Dermis blood vessel endothelial cell (primary cell): ENCODE measurements at places on chromosomes 6 and 20. TPM values are rescaled to one million over a fixed set of nuclear protein-coding genes. Genes with fewer than 3 reads are reported as not detected.

The SCGN gene
- total RNA-seq = 0.17 TPM in 1 of 2 replicates, not detected in the other

The TRERF1 gene
- total RNA-seq = 0.05 and 0.17 TPM in 2 replicates

The ALDH8A1 gene
- 0.37 and 0.51 TPM in 2 replicates for total RNA-seq

The RIPPLY2 gene
- total RNA-seq = 0.42 TPM in 1 of 2 replicates, not detected in the other

The BPIFB4 gene
- total RNA-seq = not detected in 2 replicates

The PTCHD4 gene
- 6.1 and 9.7 TPM in 2 replicates for total RNA-seq

The HLA-B gene
- 256 and 1,456 TPM in 2 replicates for total RNA-seq

- DNase-seq = no peak
Measured at GRCh38 chr6:124669713-124670480, 292.3 kb upstream of the RNF217 start.

GRCh38 chr20:41643504-41643938 lies 25.3 kb upstream of the CHD6 start:
- DNase-seq = peak; percentile 35

- no peak for DNase-seq
Measured at GRCh38 chr20:40491009-40491590, 197.9 kb downstream of the MAFB start.

DNA sequence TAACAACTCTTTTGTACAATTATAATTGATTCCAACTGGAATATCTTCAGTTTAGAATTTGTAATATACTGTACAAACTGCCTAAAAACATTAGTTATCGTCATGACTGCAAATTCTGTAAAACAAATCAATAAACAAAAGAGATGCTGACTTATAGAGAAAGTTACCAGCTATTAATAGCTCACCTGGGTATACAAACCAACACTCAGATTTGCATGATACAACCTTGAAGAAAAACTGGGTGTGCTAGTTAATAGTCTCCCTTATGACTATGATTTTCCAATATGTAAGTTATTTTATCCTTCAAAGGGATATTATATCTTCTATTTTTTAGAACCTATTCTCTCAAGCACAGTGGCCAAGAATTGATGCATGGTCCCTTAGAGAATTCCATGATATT lies 698.5 kb downstream of the FRK start:
- no peak for DNase-seq

DNA sequence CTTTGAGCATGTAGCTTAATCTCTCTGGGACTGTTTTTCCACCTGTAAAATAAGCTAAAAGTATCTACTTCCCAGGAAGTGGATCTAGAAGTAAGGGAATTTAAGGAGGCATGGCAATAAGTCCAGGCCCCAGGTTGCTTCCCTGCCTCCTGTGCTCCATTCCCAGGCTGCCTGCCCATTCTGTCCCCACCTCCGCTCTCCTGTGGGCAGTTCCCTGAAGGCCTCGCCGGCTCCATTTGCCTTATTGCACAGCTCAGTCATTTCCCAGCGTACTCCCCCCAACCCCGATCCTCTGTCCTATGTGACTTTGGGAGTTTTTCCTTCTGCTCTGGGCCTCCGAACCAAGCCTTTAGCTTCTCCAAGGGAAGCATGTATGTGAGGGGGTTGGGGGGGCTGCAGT lies 4.6 kb downstream of the SLC29A1 start:
- DNase-seq = no peak

DNA sequence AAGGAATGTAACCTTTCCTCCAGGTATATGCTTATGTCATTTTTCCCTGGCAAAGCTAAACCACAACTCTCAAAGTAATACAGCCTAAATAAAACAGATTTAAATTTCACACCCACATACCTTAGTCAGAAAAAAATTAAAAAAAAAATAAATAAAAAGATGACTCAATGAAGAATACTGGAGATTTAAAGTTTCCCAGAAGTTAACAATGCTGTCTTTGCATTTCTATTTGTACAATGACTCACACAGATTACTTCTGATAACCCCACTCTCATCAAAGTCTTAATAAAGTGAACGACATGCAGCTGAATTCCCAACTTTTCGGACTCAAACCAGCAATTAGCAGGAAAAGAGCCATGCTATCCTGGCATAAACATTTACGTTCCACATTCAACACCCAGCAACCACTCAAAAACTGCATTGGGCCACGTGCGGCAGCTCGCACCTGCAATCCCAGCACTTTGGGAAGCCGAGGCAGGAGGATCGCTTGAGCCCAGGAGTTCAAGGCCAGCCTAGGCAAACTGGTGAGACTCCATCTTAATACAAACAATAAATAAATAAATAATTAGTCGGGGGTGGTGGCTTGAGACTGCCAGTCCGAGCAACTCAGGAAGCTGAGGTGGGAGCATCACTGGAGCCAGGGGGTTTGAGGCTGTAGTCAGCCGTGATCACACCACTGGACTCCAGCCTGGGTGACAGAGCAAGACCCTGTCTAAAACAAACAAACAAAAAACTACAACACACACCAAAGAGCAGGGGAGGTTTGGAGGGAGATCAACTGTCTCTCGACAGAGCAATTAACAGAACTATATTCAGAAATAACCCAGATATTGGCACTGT lies 130.5 kb downstream of the WDR27 start:
- DNase-seq = peak; percentile 65

DNA sequence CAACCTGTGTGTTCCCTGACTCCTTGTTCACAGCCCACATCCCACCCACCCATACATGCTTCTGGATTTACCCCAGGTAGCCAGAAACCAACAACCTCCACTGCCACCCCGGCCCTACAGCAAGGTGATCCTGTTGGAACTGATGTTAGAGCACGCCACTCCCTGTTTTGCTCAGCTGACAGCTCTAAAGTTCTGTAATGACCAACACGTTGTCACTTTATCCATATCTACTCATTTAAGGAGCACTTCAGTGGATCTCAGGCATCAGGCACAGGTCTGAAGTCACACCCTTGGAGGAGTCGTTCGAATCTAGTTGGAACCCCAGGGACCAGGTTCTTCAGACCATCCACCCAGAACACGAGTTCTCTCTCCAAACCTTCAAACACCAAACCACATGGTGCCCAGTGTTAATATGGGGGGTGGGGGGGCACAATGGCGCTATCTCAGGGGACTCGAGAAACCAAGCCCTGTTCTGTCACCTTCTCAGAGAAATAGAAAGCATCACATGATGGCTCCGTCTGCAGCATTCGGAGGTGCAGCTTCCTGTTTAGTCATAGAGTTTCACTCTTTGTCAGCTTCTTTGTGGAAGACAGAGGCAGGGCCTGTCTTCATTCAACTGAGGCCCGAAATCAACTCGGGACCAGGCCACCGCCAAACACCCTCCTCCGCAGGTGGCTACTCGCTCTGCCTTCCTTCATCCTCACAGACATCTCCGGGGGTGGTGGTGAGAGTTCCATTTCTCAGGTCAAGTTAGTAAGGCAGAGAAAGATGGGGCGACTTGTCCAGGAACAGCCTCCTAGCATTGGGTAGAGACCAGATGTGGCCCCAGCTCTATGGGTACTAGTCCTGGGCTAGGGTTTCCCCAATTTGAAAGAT lies 142.2 kb downstream of the NFATC2 start:
- DNase-seq = peak; percentile 59

DNA sequence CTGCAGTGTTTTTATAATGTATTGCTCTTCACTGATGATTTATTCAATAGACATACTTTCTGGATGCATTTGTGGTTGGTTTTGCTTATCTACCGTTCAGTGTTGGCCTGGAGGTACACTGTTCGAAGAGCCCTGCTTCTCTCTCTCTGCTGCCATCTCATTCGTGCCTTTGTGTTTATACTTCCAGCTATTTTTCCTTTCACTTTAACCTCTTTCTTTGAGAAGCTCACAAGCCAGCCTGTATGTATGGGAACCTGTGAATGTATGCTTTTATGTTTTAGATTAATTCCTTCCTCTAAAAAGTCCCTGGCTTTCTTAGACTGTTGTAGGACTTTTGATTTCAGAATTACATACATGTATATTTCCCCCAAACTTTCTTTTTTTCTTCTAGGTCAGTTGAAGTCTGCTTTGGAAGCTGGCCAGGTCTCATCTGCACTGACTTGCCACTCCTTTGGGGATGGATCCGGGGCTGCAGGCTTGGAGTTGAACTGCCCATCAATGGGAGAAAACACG lies 83.0 kb downstream of the SCAND1 start:
- DNase-seq = peak; percentile 43

DNA sequence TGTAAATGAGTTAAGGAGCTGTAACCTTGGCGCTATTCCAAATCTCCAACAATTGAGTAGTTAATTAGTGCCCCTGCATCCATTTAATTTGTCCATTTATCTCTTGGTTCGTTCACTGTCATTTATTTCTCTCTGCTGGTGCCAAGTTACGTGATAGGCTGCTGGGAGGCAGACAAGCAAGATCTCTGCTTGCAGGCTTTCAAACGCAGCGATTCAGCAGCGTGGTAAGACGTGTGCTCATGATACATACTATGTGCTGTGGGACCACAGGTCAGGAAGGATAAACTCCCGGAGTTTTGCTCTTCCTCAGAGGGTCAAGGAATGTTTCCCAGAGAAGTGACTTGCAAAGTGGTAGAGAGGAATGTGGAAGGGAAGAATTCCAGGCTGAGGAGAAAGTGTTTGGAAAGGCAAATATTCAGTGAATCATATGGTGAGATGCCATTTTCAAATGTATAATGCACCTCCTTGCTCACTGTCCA lies 46.4 kb downstream of the UTRN start:
- no peak for DNase-seq

GRCh38 chr6:75429061-75429703 lies 64.4 kb downstream of the FILIP1 start:
- no peak for DNase-seq

DNA sequence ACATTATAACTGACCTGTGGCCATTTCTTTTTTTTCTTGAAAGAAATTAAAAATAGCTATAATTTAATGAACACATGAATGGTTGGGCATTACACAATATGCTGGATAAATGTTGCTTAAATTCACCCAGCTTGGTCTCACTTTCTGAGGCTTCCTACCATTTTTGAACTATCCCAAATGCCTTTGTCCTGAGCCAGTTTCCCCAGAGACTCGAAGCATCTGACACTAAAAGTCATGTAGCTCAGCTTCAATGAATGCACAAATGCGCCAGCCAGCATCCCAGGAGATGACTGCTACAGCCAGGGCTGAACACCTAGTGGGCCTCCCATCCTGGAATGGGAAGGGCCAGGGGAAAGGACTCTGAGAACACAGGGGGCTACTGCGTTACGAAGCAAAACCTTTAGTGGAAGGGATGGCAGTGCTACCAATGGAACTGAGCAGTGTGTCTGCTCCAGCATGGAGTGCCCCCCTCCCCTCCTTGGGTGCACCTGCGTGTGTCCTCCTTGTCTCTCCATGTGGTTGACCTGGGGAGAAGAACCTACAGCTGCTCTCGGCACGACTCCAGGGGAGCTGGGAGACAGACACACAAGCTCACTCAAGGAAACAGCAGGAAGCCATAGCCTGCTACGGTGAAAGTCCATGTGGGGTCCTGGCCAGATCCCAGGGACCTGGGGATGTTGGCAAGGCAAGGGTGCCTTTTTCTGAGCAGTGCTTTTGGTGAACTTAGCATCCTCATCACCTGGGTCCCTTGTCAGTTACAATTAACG lies 60.9 kb downstream of the IRF4 start:
- DNase-seq = no peak

DNA sequence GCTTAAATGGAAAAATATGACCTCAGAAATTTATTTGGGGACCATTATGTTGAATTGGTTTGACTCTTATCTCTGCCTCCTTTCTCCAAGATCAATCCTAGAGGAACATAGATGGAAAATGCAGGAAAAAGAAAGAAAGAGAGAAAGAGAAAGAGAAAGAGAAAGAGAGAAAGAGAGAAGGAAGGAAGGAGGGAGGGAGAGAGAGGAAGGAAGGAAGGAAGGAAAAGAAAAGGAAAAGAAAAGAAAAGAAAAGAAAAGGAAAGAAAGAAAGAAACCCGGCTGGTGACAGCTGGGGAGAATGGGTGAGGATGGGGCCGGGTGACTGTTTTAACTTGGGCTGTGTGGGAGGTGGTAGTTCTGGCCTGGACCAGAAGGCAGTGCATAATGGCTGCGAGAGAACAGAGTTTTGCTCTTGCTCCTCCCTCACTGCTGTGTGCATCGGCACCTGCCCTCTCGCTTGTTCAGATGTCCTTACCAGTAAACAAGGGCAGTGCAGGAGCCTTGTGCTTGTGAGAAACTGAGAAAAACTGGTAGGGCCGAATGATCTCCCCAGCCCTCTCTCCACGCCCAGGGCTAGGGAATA lies 24.7 kb downstream of the GLO1 start:
- no peak for DNase-seq
